Right renal cortex interstitium (tissue), 3 donors: ENCODE measurements at places on chromosomes 2 and 18.

- DNase-seq = no peak
Measured at GRCh38 chr2:4973354-4973753, 718.8 kb upstream of the SOX11 start.

GRCh38 chr18:57029761-57030160, 117.1 kb upstream of the BOD1L2 start:
- no peak for DNase-seq

GRCh38 chr2:153828335-153828734, 43.4 kb upstream of the GALNT13 start:
- no peak for DNase-seq

GRCh38 chr2:58973811-58974281, 732.7 kb upstream of the FANCL start:
- DNase-seq = no peak

DNA sequence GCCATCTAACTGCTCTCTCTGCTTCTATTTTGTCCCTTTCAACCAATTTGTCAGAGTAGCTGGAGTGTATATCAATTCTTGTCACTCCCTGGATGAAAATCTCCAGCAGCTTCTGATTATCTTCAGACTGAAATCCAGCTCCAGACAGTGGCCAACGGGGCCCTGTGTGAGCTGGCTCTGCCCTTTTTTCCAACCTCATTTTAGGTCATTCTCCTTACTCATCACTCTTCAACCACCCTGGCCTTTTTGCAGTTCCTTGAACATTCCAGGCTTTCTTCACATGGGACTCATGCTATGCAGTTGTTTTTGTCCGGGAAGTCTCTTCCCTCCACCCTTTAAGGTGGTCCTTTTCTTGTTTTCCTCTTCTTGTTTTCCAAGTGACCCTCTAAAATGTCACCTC, 15.4 kb upstream of the FAP start:
- DNase-seq = no peak

- no peak for DNase-seq
Measured at GRCh38 chr18:29377346-29377745, 1200.4 kb upstream of the CDH2 start.

DNA sequence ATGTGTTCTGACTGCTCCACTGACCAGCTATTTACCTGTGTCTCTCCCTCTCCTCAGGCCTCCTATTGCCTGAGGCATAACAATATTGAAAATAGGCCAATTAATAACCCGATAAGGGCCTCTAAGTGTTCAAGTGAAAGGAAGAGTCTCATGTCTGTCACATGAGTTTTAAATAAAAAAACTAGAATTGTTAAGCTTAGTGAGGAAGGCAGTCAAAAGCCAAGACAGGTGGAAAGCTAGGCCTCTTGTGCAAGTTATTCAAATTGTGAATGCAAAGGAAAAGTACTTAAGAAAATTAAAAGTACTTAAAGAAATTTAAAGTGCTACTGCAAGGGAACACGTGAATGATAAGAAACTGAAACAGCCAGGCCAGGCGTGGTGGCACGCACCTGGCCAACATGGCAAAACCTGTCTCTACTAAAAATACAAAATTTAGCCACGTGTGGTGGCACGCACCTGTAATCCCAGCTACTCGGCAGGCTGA, 44.9 kb upstream of the TAF4B start:
- no peak for DNase-seq
